ENCODE measurements at places on chromosomes 5 and 9.

DNA sequence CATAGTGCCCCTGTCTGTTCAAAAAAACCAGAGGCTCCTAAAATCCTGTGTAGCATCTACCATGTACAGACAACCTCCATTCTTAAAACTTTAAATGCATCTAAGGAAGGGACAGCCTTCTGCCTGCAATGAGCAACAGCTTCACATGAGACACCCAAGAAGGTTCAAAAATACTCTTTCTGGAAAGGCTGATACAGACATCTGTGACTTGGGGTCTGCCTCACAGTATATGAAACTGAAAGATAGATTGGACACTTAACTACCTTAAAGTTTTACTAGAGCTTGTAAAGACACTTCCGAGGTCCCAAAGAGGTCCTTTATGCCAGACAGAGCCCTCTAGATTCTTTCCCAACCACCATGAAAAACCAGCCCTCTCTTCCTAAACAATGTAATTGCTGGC, 28.2 kb upstream of the CATSPER3 start:
- no peak for ATAC-seq

DNA sequence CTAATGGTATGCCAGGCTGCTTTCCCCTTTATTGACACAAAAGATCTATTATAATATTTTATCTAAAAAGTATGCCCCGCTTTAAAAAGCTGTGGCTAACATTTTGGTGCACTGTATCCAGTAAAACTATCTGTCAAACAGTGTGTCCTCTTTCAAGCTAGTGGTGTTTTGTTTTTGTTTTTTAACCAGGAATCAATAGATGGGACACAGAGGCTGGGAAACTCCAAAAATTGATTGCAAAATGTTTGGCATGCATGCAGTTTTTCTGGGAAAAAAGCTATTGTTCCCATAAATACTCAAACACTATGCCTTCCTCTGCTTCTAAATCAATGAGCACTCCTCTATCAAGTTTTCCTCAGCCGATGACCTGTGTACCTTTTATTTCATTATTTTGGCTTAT, 34.3 kb upstream of the PDZD2 start:
- ATAC-seq: no peak

DNA sequence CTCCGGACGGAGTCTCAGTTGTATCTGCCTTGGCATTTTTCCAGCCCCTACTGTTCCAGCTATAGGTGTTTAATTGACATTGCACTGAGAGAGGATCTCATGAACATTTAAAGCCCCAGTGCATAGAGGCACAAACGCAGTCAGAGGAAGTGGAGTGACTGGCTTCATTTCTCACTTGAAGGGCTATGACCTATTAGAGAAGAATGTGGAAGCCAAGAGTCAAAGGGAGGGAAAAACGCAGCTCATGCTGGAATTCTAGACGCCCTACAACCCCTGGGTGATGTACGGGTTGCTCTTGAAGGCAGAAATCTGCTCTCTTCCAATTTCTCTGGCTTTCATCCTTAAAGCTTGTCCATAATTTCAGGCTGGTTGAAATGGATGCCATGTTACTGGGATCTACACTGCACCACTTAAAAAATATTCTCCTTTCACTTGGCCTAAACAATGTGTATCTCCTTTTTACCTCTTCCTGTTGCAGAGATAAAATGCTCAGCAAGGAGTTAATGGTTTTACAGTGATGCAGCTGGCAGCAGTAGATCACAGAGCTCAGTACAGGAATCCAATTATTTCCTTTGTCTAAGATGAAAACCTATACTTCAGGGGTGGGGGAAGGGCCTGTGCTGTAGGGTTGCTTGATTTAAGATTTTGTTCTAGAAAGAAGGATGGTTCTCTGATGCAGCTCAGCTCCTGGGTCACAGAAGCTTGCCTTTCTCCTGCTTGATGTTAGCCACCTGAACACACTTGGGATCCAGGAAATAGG, 61.8 kb upstream of the MAMDC2 start:
- no peak for ATAC-seq

DNA sequence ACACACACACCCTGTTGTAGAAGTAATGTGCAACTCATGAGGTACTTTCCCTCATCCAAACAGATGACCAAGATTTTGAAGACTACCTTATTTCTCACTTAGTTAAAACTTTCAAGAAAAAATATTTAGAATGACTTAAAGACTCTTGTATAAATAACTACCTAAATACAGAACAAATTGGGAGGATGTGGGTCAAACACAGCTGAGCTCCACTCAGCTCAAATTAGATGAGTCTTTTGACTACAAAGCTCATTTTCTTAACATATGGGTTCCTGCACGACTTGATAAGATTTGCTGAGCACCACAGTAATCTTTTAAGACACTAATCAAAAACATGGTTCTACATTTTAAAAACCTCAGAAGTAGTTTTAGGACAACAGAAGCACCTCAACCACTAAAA, 8.9 kb downstream of the MTX3 start:
- no peak for ATAC-seq

- ATAC-seq: no peak
These were observed 32.8 kb upstream of the SPRY4 start for GRCh38 chr5:142357469-142358090.

DNA sequence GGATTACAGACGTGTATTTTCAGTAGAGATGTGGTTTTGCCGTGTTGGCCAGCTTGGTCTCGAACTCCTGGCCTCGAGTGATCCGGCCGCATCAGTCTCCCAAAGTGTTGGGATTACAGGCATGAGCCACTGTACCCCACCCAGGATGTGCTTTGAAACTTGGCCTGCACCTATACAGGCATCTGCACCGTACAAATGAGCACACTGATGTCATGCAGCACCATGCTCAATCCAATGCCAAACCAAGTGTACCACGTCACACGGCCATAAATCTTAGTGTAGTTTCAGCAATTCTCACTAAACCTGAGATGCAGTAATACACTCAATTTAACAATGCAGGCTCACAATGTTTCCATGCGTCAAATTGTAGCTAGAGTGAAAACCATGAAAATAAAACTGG, 6.3 kb downstream of the NSUN2 start:
- no peak for ATAC-seq

DNA sequence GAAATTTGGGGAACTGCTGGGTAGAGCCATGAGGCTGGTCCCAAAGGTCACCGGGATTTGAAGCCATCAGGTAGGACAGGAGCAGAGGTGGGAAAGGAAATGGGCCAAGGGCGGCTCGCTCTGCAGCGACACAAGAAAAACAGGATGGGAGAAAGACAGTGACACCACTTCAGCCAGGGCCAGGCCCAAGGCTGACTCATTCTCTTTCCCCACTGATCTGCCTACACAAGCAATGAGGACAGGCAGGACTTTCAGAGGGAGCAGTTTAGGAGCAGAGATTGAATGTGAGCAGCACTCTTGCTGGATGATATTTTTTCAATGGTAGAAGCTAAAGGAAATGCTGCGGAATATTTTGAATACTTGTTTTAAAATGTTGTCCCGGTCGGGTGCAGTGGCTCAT, 3.5 kb downstream of the RUFY1 start:
- no peak for ATAC-seq

GRCh38 chr5:145118127-145118526, 717.0 kb downstream of the PRELID2 start:
- ATAC-seq: no peak

DNA sequence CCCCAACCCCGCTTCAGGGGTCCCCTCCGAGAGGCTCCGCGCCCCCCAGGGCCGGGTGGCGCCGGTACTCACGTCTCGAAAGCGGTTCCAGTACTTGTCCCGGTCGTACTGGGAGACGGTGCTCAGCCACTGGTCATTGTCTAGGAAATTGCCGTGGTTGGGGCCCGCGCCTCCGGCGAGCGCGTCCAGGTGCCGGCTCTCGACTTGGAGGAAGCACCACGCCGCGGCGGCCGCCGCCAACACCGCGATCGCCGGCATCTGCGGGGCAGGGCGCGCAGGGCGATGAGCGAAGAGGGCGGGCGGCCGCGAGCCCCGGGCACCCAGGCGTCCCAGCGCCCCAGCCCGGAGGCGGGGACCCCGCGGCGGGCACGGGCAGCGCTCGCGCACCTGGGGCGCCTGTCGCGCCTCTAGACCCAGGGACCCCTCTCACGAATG, 808 bp downstream of the SPOCK1 start:
- no peak for ATAC-seq

DNA sequence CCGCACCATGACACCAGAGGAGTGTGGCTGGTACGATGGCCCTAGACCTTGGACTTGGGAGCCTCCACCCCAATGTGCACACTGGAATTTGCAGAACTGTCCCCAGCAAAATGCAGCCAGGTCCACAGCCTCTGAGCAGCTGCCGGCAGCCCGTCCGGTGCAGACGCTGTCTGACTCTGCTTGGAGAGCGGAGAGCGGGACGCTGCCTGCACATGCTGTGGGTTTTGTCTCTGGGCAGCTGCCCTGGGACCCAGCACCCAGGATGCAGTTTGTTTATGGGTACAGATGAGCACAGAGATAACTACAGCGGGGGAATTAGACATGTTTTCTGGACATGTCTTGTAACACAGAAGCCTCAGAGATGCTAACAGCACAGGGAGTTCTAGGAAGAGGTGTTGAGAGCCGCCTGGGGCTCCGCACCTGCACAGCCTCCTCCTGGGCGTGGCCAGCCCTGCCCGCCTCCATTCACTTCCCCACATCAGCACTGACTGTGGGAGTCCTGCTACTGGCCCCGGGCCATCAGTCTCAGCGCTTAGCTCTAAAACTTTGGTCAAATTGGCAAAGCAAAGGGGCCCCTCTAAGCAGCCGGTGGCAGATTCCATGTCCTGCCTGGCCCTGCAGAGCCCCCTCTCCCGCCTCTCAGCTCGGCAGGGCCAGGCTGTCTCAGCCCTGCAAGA, 159.6 kb downstream of the IRX2 start:
- ATAC-seq: no peak

GRCh38 chr9:15782106-15782505, 229.3 kb downstream of the CCDC171 start:
- no peak for ATAC-seq

DNA sequence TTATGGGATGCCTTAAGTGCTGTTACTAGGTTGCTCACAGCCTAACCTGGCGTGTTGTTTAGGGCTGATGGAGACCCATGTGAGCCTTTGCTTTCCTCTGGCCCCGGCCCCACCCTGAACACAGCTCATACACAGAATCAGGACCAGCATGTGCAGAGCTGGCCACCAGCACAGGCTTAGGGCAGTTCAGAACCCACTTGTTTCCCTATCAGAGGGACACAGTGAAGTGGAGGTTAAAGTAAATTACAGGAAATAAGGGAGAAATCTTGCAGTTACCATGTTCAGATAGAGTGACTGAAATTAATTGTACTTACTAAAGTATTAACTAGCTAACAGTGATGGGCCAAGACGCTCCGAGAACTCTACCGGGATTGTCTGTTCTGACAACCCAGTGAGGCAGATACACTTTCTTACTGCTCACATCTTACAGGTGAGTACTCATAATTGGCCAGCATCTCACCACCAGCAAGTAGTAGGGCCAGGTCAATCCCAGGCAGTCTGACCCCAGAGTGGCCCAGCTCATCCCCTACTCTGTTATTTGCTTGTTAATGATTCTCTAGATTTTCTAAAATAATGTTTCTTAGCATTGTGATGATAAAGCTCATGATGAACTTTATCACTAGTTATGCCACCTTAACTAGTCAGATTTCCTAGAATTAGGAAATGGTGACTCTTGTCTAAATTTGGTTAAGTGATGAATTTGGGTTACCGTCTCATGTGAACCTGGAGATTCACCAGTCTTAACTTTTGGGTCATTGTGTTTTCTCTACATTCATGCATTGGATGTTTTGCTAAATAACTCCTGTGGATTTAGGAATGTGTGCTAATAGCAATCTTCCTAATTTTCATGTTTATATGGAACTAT, 15.4 kb downstream of the CCT5 start:
- no peak for ATAC-seq

- peak; percentile 29 for ATAC-seq
These were observed 47.7 kb upstream of the GLRX start for GRCh38 chr5:95870105-95870672.

DNA sequence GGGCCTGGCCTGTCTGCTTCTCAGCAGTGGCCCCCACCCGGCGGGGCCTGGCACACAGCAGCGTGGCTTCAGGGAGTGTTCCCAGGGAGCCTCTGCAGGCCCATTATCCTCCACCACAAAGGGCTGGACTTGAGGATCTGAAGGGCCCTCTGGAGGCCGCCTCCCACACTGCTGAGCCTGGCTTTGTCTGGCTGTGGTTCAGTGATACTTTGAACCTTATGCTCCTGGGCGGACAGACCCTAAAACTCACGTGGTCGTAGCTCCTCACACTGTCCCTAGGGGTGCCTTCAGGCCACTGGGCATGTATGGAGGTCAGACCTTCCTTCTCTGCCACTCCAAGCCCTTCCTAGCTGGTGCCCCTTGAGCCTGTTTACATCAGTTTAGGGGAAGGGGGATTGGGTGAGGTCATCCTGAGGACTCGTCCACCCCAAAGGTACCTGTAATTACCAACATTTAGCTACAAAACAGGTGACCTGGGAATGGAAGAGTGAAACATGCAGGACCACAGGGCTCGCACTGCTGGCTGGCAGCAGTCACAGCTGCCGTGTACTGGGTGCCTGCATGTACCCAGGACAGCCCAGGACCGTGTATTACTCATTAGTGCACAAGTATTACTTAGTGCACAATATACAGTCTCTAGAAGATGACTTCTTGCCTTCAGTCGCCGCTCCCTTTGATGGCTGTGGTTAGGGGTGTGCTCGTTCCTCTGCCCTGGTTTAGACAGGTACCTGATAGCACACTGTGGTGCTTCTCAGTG, 8.5 kb downstream of the GRHPR start:
- ATAC-seq: no peak

GRCh38 chr5:55966284-55966683, 28.5 kb downstream of the IL6ST start:
- ATAC-seq: no peak

- ATAC-seq: no peak
These were observed 37.0 kb upstream of the SAP30L start for GRCh38 chr5:154408811-154409210.

- peak; percentile 53 for ATAC-seq
These were observed 58.2 kb downstream of the RICTOR start for GRCh38 chr5:39015743-39016586.

- no peak for ATAC-seq
These were observed 184.4 kb upstream of the SLC12A2 start for GRCh38 chr5:127899214-127899610.

- no peak for ATAC-seq
These were observed 140.8 kb downstream of the TSSK1B start for GRCh38 chr5:113293975-113294310.

DNA sequence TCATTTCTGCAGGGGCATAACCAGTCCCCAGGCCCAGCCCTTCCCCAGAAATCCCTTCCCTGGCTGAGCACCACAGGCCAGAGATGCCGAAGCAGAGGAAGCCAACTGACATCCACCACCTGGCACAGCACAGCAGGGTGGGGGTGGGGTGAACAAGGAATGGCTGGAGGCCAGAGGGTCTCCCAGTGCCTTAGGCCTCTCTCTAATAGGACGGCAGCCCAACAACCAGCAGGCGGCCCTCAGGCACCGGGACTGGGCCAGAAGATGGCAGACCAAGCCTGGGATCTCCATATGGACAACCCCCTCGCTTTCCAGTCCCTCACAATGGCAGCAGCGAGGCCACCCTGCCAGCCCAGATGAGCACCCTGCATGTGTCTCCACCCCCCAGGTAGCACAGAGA, 13.2 kb downstream of the PDLIM4 start:
- no peak for ATAC-seq

- no peak for ATAC-seq
These were observed 214.7 kb downstream of the ADCY2 start for GRCh38 chr5:7610531-7611177.
